ENCODE measurements at places on chromosomes 11 and 22. TPM values are rescaled to one million over a fixed set of nuclear protein-coding genes. Genes with fewer than 3 reads are reported as not detected.

- DNase-seq, result no peak
Measured at GRCh38 chr11:9875399-9875798, 211.5 kb downstream of the SWAP70 start.

DNA sequence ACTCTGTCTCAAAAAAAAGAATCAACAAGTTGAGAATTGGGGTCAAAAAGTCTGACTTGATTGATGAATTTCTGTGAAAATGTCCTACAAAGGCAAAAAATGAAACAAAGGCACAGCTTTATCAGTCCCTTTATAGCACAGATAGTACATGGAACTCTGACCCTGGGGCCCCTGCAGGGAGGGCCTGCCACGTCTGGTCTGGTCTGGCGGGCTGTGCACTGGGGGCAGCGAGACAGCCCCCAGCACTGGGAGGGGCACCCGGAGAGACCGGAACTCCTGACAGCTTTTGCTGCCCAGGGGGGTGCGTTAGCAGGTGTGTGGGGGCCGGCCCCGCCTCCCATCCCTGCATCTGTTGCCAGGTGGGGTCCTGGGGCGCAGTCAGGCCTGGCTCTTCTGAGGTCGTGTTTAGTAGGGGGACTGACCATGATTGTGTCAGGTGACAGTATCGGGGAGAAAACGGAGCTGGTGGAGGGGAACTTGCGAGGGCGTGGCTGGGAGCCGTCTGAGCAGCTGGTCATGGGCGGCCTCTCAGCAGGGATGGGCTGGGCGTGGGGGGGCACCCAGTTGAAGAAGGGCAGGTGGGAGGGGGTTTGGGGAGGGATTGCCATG lies 51.7 kb downstream of the GRAMD4 start:
- DNase-seq, result no peak

DNA sequence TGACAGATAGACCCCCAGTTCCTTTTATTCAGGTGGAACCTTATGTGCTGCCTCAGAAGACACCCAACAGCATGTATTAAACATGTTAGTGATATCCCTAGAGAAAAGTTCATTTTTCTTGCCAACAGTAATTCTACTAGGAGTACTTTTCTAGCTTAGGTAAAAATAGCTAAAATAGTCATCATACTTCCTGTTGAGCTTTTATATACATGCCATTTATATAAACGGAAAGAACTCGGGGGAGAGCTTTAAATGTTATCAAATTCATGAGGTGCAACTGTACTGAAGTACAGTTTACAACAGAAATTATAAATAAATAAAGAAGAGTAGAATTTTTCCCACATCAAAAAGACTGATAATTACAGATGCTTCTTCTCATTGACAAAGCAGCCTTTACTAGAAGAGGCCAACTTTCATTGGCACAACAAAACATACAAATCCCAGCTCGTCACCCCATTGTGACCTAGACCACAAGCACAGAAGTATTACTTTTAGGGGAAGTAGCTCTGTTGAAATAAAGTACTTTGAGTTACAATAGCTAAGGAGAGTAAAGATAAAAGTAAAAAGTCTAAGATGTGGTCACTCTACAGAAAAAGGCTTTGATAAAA lies 59.1 kb upstream of the POU2AF2 start:
- no peak for DNase-seq

- no peak for DNase-seq
Measured at GRCh38 chr11:64539711-64540427, 51.2 kb upstream of the SLC22A12 start.

DNA sequence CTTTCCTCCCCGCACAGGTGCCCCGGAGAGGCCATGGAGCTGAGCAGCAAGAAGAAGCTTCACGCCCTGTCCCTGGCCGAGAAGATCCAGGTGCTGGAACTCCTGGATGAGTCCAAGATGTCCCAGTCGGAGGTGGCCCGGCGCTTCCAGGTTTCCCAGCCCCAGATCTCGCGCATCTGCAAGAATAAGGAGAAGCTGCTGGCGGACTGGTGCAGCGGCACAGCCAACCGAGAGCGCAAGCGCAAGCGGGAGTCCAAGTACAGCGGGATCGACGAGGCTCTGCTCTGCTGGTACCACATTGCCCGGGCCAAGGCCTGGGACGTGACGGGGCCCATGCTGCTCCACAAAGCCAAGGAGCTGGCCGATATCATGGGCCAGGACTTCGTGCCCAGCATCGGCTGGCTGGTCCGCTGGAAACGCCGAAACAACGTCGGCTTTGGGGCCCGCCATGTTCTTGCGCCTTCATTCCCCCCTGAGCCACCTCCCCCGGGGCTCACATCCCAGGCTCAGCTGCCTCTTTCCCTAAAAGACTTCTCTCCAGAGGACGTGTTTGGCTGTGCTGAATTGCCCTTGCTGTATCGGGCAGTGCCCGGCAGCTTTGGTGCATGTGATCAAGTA lies 1.3 kb downstream of the TIGD3 start:
- DNase-seq, result no peak

CNTN5 gene
- total RNA-seq, result not detected

Measured in activated T-helper 2 cell treated with anti-CD3 and anti-CD28 coated beads, Interferon-gamma antibody, Interleukin-2, Interleukin-4, amounts not matched to agents 10 μg/mL and 5 μg/mL and 100 μg/mL, durations not matched to agents 14 hours and 24 hours and 36 hours (primary cell).